ENCODE measurements at places on chromosomes 4 and X.
A peak's percentile ranks its signal among the peaks of the same experiment; 100 is the strongest.

DNA sequence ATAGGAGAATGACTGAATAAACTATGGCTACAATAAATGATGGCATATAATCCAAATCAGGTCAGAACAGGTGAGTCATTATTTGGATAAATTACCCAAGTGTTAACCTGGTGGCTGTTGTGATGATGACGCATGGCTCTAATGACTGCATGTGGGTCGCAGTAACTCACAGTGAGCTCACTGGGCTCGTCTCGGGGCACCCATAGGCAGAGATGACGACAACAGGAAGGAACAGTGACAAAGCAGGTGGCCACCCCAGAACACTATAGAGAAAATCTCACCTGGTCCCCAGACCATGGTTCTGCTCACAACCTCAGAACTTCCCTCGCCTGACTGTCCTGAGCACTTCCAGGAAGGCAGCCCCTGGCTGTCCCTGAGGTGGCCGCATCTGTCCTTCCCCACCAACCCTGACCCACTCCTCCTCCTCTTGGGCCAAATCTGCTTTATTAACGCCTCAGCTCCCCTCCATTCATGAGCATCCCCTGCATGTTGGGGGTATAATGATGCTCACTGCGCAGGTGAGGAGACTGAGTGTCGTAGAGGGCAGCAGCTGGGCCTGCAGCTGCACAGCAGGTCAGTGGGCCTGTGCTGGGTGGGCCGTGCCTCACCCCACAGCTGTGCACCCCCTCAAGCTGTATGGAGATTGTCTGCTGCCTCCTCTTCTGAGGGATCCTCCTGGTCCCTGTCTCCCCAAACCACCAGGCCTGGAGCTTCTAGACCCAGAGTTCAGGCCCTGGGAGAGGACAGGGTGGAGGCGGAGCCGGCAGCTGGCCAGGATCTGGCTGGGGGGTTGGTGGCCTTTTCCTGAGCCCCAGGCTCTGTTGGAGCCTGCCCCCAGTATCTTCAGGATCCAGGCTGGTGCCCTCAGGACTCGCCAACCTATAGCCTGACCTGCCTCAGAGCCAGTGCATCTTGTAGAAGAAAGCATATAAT, 30.9 kb upstream of the FAM156A start:
- no peak for DNase-seq

DNA sequence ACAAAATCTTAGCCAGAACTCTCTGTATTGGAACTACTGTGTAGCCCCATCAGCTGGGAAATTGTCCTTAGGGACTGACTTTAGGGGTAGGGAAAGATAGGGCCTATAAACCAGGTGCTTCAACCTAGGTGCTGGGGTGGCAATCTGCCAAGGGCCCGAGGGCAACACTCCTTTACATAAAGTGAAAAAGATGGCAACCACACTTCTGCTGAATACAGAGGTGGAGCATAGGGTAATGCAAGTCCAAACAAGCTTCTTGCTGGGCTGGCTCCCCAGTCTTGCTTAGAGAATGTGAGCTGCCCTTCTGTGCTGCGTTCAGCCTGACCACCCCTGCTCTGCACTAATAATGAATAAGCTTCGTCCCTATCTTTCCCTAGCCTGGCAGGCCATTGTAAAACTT, 9.8 kb downstream of the ZBTB33 start:
- no peak for DNase-seq

- DNase-seq = no peak
These were observed 620.9 kb upstream of the GALNT7 start for GRCh38 chr4:172547724-172548123.

DNA sequence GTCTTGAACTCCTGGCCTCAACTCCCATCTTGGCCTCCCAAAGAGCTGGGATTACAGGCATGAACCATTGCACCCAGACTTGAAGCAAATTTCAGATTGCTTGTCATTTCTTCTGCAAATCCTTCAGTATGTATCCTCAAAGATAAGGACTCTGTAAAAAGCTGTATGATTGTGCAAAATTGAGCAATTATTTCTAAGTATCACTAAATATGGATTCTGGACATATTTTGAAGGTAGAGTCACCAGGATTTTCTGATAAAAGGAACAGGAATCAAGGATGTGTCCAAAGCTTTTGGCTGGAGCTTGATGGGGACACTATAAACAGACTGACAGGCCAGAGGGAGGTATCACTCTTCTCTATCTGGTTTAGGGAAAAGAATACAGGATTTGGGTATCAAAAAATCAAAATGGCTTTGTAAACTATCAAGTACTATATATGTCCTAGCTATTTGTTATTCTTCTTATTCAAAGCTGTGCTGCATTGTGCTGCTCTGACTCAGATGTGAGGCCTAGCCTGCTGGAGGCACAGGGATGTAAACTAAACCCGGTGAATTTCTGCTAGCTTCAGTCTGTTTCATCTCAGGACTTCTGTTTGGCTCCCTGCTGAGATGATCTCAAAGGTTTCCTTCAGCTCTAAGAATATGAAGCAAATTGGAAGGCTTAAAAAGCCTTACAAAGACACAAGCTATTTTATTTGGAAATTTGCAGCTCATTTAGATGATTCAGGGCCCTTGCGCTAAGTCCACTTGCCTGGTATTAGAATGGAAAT, 8.3 kb downstream of the RPS4X start:
- no peak for DNase-seq

- DNase-seq = no peak
These were observed 137.1 kb downstream of the ZNF518B start for GRCh38 chr4:10320130-10320529.

- no peak for DNase-seq
These were observed 76.9 kb upstream of the SMAD1 start for GRCh38 chr4:145404761-145405160.

DNA sequence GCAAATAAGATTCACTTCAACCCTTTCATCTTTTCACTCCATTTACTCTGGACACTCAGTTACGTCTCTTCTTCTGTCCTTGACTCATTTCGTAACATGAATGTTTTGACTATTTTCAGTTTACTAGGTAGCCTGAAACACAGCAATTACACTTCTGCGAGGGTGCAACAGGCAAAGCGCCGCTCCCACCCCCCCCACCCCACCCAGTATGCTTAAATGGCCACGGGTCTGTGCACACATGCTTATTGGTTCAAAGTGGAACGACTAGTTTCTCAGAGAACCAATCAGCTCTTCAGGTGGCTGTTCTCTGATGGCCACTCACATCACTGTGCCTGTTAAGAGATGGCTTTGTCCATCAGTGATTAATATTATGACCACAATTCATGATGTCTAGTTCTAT, 3.5 kb downstream of the BEND4 start:
- no peak for DNase-seq

DNA sequence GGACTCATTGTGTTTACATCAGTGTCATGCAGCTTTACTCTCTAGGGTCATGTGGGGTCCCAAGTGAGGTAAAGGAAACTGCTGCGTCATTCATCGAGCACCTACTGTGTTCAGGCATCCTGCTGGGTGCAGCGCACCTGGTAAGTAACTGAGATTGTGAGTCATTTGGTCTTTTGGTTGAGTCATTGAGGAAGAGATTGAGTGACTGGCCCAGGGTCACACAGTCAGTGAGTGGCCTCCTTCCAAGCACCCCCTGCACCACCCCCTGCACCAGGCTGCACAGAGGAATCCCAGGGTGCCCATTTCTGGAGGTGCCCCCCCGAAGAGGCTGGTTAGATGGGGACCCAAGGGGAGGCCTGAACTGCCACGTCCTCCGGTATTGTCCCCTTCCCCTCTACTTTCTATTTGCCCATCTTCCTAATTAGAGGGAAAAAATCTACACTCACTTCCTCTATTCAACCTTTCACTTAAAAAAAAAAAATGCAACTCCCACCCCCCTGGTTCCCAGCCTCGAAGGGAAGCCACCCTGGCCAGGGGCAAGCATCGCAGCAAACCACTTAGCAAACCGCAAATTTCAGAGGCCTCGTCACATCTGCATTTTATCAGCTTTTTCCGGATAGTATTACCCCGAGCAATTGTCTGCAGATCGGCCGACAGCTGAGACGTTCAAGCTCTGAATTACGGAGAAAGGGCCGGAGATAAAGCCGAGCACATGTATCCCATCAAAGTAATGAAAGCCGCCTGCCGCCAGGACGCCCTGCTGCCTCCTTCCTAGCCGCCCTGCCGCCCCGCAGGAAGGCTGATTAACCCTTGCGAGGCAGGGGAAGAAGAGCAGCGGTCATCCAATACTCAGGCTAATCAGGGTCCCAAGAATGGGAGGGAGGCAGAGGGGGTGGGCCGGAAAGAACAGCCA, 96.3 kb upstream of the MSX1 start:
- DNase-seq = peak; percentile 78

GRCh38 chrX:118545510-118545909, 49.9 kb downstream of the DOCK11 start:
- DNase-seq = no peak

DNA sequence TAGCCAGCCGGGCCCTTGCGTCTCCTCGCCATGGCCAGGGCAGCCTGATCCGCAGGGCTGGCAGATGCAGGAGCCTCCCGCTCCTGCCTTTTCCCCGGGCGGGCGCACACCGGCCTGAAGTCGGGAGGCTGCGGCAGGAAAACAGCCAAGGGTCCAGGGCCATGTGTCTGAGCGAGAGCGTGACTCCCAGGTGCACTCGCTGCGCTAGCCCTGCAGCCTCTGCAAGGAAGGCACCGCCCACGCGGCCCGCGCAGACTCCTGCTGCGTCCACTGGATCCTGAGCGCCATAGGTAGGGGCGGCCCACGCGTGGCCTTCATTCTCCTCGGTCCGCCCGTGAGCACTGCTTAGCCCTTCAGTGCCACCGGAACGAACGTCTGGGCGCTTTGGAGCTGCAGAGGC, 379.9 kb downstream of the TRAM1L1 start:
- DNase-seq = no peak

GRCh38 chrX:22220941-22221340, 51.8 kb upstream of the CBLL2 start:
- peak; percentile 82 for DNase-seq

- DNase-seq = no peak
These were observed 103.3 kb upstream of the PCDH18 start for GRCh38 chr4:137635601-137636000.

DNA sequence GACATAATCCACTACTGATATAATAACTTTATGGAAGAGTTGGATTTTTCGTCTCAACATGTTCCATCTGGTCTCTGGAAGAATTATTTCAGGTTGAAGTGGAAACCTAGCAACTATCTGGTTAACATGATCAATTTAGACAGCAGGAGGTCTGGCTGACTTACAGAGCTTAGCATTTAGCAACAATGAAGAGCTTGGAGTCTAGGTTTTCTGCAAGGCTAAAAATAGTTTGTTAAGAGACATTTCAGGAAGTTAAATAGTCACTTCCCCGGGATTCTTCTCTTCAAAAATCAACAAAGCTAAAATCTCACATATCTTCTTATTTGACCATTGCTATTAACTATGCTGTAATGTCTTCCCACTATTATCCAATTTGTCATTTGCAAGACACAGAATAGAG, 418.6 kb upstream of the DIPK2B start:
- DNase-seq = no peak

GRCh38 chr4:140726776-140727500, 29.2 kb downstream of the TBC1D9 start:
- DNase-seq = no peak

GRCh38 chrX:153704021-153704526, 16.3 kb downstream of the SLC6A8 start:
- no peak for DNase-seq

DNA sequence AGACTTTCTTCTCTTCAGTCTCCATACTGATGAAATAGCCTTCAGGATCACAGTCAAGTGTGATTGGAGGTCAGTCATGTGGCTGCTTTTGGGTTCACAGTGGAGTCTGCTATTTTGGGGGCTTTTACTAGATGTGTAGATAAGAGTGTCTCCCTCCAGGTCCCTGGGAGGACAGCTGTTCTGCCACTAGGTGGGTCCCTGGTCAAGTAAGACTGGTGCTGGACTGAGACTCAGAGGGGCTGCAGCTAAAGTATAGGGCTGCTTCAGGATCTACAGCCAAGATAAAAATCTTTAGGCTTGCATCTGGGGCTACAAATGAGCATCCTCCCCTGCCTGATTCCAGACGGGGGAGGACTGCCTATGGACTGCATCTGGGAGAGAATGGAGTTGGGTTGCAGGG, 200.7 kb upstream of the ANKRD50 start:
- DNase-seq = no peak

GRCh38 chrX:153646620-153647373, at the start of gene DUSP9:
Gene DUSP9 (plus strand): TSS chrX:153647203. CDS start chrX:153647954, 751 bp downstream.
- no peak for DNase-seq

- DNase-seq = no peak
These were observed 55.3 kb downstream of the TECRL start for GRCh38 chr4:64353904-64354303.

DNA sequence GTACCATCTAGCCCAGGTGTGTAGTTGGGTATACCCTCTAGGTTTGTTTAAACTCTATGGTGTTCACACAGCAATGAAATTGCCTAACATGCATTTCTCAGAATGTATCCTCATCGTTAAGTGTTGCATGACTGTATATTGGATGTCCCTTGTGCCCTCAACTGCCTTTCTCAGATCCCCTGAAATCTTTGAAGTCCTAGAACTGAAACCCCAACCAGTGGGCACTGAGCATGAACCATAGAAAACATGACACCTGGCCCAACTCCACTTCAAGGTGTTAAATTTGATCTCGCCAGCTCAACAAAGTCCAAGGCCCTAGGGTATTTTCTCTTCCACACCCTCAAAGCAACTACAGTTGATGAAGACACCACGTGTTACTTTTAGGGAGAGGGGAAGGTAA, 35.6 kb downstream of the GPR143 start:
- no peak for DNase-seq

DNA sequence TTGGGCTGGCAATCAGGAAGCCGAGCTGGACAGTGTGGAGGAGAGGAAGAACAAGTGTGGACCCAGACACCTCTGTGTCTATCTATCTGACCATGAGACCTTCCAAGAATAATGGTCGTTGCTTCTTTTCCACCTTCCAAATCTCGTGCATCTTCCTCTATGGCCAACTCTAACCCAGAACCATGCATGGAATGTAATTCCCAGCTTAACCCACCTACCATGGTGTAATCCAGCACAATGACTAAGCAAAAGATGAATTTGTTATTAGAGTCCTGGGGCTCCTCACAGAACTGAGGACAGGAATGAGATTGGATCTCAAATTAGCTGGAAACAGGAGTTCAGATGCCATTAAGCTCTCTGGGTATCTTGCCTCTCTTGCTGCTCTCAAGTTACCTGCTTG, 17.4 kb upstream of the TMEM184C start:
- DNase-seq = no peak

DNA sequence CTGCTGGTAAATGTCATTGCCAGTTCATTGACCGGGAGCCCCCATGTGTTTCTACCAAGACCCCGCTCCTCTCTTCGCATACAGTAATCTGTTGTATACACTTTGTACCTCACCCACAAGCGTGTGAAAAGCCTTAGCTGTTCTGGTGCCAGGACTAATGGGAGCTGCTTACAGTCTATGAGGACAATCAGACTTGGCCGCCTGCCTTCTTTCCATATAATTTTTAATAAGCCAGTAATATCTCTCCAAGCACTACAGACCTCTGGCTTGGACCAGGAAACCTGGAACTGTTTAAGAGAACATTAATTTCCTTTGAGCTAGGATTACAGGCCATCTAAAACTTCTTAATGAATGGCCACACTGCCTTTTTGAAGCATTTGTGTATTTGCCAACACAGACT, 149.7 kb upstream of the MSX1 start:
- no peak for DNase-seq

Data from fibroblast of skin of left biceps (primary cell).